Vagina (tissue), 2 donors: ENCODE measurements at places on chromosomes 5 and 9.

- H3K36me3 ChIP-seq, result no peaks in the 10 kb centered on the region
- no peak overlapping the region for H3K27ac ChIP-seq
- no peak for DNase-seq
- no peaks in the 10 kb centered on the region for H3K27me3 ChIP-seq
These were observed 10.0 kb downstream of the VAV2 start for GRCh38 chr9:133981958-133982681.

DNA sequence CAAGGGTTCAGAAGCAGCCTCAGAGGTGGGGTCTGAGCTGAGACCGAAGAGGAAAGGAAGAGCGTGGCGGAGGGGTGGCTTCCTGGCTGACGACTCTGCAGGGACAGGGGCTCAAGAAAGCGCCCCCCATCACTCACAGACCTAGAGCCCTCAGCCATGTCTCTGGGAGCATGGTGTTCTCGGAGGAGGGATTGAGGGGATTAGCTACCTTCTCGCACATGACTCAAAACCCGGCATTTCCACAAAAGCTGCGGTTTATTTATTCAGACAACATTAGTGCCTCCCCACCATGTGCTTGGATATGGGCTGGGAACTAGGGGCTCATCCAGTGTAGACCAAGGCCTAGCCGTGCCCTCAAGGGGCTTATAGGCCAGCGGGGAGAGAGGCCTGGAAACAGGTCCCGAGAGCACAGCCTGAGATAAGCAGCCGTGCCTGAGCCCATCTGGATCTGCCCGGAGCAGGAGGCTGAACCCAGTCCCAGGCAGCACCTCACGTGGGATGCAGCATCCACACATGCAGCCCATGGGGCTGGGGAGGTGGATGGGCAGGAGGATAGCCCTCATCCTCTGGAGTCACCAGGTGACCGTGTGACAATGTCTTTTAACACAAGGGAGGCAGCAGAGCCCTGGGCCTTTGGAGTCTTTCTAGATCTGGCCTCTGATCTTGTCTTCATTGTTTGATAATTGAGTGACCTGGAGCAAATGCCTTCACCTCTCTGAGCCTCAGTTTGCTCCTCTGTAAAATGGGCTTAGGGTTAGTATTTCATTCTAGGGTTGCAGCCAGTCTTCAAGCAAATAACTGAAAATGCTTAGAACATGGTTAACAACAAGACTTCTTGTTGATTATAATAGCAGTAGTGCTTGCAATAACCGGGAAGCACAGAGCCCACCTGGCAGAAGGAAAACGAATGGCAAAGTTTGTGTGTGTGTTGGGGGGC is 878 bp upstream of the HMCN2 start:
- H3K27ac ChIP-seq, result no peak overlapping the region
- no peaks in the 10 kb centered on the region for H3K36me3 ChIP-seq
- DNase-seq, result peak; percentile 64
- peaks cover 19% of the 10 kb centered on the region for H3K4me1 ChIP-seq

GRCh38 chr5:3127423-3127911 is 376.0 kb upstream of the IRX2 start:
- no peaks in the 10 kb centered on the region for H3K4me1 ChIP-seq
- H3K27ac ChIP-seq, result no peak overlapping the region
- peak; percentile 60 for DNase-seq
- H3K4me3 ChIP-seq, result no peak overlapping the region
- no peaks in the 10 kb centered on the region for H3K27me3 ChIP-seq
- no peaks in the 10 kb centered on the region for H3K36me3 ChIP-seq

GRCh38 chr5:150258130-150258529 is 31.4 kb downstream of the CAMK2A start:
- no peak for DNase-seq
- no peaks in the 10 kb centered on the region for H3K36me3 ChIP-seq
- no peaks in the 10 kb centered on the region for H3K4me1 ChIP-seq
- no peak overlapping the region for H3K27ac ChIP-seq
- no peak overlapping the region for H3K4me3 ChIP-seq

GRCh38 chr5:1028481-1029281 is 20.1 kb downstream of the NKD2 start:
- H3K36me3 ChIP-seq, result no peaks in the 10 kb centered on the region
- H3K4me3 ChIP-seq, result no peak overlapping the region
- H3K27ac ChIP-seq, result no peak overlapping the region
- no peaks in the 10 kb centered on the region for H3K4me1 ChIP-seq
- DNase-seq, result no peak

GRCh38 chr5:134592141-134592746 is 40.4 kb downstream of the SAR1B start:
- DNase-seq, result no peak
- H3K27me3 ChIP-seq, result no peaks in the 10 kb centered on the region
- H3K4me1 ChIP-seq, result peaks cover 8% of the 10 kb centered on the region
- no peak overlapping the region for H3K27ac ChIP-seq
- H3K36me3 ChIP-seq, result no peaks in the 10 kb centered on the region

DNA sequence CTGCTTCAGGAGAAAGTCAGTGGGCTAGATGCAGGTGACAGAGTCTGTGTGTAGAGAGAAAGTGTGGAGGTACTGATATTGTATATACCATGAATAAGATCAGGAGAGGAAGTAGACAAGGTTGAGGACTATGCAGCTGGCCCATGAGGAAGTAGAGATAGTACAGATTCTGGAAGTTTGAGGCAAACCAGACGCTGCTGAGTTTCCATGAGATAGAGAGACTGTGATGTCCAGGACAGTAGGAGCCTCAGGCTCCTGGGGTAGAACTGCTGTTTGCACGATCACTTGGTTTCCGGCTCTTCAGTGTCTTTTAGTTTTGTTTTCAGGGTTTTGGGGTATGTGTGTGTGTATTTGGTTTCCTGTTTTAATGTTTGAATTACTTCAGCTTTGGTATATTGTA is 13.6 kb downstream of the OTULINL start:
- no peaks in the 10 kb centered on the region for H3K27me3 ChIP-seq
- no peak overlapping the region for H3K4me3 ChIP-seq
- no peaks in the 10 kb centered on the region for H3K36me3 ChIP-seq
- no peaks in the 10 kb centered on the region for H3K4me1 ChIP-seq
- no peak overlapping the region for H3K27ac ChIP-seq

- no peak overlapping the region for H3K4me3 ChIP-seq
- no peak for DNase-seq
- no peaks in the 10 kb centered on the region for H3K27me3 ChIP-seq
- no peak overlapping the region for H3K27ac ChIP-seq
These were observed 490.1 kb upstream of the CD180 start for GRCh38 chr5:67686746-67687145.

DNA sequence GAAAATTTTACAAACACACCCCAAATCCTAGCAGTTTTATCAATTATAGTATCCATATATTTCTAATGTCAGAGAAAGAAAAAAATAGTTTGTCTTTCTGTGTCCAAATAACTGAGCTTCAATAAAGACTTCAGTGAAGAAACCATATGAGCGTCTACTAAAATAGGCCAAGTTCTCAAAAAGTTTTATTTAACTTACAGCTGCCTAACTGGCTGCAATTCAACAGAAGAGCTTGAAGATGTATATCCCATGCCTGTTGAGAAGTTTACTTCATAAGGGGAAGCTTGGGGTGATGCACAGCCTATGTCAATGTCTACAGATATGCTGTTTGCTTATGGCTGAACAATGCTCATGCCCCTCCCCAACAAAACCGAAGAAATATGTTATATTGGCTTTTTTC is 43.7 kb upstream of the ELOVL7 start:
- H3K4me1 ChIP-seq, result no peaks in the 10 kb centered on the region
- no peak for DNase-seq
- H3K36me3 ChIP-seq, result no peaks in the 10 kb centered on the region
- no peaks in the 10 kb centered on the region for H3K27me3 ChIP-seq
- no peak overlapping the region for H3K4me3 ChIP-seq
- H3K27ac ChIP-seq, result no peak overlapping the region

DNA sequence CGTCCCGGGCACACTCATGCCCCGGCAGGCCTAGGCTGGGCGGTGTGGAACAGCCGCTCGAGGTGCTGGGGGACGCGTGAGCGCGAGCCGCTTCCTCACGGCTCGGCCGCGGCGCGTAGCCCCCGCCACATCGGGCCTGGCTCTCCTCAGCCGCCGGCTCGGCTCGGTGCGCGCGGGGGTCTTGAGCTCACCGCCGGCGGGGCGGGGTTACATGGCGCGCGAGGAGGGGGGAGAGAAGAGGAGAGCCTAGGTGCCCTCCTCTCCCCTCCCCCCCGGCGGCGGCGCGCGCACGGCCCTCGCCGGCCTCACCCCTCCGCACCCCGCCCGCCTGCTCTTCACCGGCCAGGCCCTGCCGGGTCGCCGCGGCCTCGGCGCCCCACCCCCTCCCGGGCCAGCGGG is 7.7 kb downstream of the RANBP6 start:
- peak overlapping the region; percentile 95 for H3K4me3 ChIP-seq
- H3K27me3 ChIP-seq, result no peaks in the 10 kb centered on the region
- H3K4me1 ChIP-seq, result peaks cover 50% of the 10 kb centered on the region
- peak overlapping the region; percentile 100 for H3K27ac ChIP-seq

GRCh38 chr5:79418276-79418675 is 95.7 kb downstream of the HOMER1 start:
- no peaks in the 10 kb centered on the region for H3K36me3 ChIP-seq
- no peaks in the 10 kb centered on the region for H3K4me1 ChIP-seq
- H3K27me3 ChIP-seq, result no peaks in the 10 kb centered on the region
- no peak for DNase-seq
- no peak overlapping the region for H3K27ac ChIP-seq
